ENCODE measurements at places on chromosomes 3 and 15.
A peak's percentile ranks its signal among the peaks of the same experiment; 100 is the strongest.

GRCh38 chr3:142656575-142656974 is 60.4 kb downstream of the PLS1 start:
- no peak for DNase-seq

- DNase-seq: no peak
Measured at GRCh38 chr15:80512726-80513660, 108.8 kb downstream of the ARNT2 start.

GRCh38 chr15:38701149-38701548 is 136.5 kb upstream of the RASGRP1 start:
- no peak for DNase-seq

- no peak for DNase-seq
Measured at GRCh38 chr3:44109771-44110361, 131.8 kb upstream of the TOPAZ1 start.

- DNase-seq: no peak
Measured at GRCh38 chr3:162678941-162679340, 1182.3 kb downstream of the OTOL1 start.

DNA sequence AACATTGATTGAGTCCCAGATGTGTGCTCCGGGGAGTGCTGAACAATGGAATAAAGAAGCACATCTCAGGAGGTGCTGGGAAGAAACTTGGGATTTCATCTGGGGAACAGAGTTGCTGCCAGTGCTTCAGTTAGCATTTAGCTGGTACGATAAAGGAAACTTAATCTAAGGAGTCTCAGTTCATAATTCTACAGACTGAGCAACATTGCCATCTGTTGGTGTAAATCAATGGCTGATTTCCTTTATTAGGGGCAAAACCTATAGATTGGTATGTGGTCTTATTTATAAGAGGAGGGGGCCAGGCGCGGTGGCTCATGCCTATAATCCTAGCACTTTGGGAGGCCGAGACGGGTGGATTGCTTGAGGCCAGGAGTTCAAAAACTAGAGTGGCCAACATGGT is 8.9 kb downstream of the MKRN2OS start:
- DNase-seq: no peak

DNA sequence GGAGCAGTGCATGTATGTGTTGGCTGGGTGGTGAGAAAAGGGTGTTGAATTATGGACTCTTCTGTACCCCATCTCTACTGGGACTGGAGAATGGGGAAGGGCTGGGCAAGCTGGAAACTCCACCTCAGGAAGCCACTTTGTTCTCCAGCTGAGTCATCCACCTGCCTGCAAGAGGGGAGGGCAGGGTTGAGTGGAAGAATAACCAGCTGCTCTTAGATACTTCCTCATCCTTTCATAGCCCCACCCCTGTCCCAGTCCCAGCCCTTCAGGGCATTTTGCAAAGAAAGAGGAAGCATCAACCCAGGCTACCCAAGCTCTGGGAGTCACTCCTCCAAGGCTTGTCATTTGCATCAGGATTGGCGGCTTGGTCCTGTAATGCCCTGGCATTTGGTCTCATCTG is 33.1 kb downstream of the RAB11A start:
- no peak for DNase-seq

DNA sequence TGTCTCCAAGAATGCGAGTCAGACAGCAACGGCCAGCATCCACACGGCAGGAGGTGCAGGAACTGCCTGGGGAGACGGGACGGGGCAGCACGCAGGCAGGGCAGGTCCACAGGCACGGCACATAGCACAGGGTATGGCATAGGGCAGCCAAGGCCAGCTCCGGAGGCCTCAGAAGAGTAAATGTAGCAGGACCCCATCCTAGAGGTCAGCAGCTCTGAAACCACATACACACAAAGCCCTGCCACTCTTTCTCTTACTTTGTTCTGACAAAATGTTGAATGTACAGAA is 26.9 kb downstream of the ZXDC start:
- DNase-seq: no peak

- no peak for DNase-seq
Measured at GRCh38 chr3:119601154-119601553, 3.5 kb downstream of the PLA1A start.

DNA sequence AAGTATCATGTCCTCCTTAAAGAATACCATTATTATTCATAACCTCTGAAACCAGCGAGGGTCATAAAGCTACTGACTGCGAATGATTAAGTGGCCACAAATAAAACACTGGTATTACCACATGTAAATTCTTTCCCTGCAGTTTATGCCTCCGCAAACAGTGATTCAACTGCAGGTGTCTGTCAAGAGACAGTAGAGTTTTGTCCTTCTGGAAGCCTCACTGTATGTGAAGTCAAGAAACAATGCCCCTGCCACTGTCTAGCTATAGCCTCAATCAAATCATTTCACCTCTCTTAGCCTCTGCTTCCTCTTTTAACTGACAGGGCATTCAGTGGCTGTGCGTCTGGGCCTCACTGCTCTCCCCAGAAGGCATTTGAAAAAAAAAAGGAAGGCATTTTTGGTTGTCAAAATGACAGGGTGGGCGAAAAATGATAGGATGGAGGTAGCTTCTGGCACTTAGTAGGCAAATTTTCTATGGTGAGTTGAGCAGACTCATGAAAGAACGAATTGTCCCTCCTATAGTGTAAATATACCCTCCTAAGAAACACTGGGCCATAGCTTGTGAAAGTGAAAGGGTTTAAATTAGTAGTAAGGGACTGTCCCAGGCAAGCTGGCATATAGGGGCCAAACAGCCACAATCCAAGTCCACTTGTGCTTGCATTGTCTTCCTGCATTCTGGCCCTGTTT is 66.7 kb downstream of the FILIP1L start:
- no peak for DNase-seq

- DNase-seq: no peak
Measured at GRCh38 chr15:29143909-29144635, 125.5 kb downstream of the NSMCE3 start.

GRCh38 chr15:93028632-93029213 is 60.3 kb downstream of the RGMA start:
- DNase-seq: peak; percentile 57

GRCh38 chr3:164612751-164613150 is 465.5 kb downstream of the SI start:
- DNase-seq: no peak
